A549 treated with CORT108297 at 1 μM for 4 hours (cell line): ENCODE measurements at places on chromosomes 6 and 20. TPM values are rescaled to one million over a fixed set of nuclear protein-coding genes. Genes with fewer than 3 reads are reported as not detected.

The C6orf58 gene
- 0.13 to 0.24 TPM (median 0.15 TPM) in 5 replicates for total RNA-seq

The HLA-DRB1 gene
- not detected in 5 replicates for total RNA-seq

The FNDC11 gene
- total RNA-seq, result 0.13 to 0.38 TPM (median 0.17 TPM) in 5 replicates

The RPN2 gene
- 249 to 270 TPM (median 262 TPM) in 5 replicates for total RNA-seq

The ABHD16B gene
- not detected in 5 replicates for total RNA-seq

The SLC17A1 gene
- total RNA-seq, result 0.10 TPM in 1 of 5 replicates, not detected in the others

The STMND1 gene
- total RNA-seq, result not detected in 5 replicates

The TBPL1 gene
- 21.5 to 26.8 TPM (median 26.6 TPM) in 5 replicates for total RNA-seq

The ANKRD60 gene
- not detected in 5 replicates for total RNA-seq

The C20orf204 gene
- 0.20 to 0.62 TPM (median 0.50 TPM) in 5 replicates for total RNA-seq

The VEGFA gene
- 27.9 to 37.4 TPM (median 34.9 TPM) in 5 replicates for total RNA-seq

The RBM12 gene
- 70.5 to 89.1 TPM (median 82.9 TPM) in 5 replicates for total RNA-seq

The XRN2 gene
- 89.2 to 119 TPM (median 99.0 TPM) in 5 replicates for total RNA-seq

The OR2J3 gene
- not detected in 5 replicates for total RNA-seq

The TMEM151B gene
- 0.02 to 0.06 TPM (median 0.04 TPM) in 4 of 5 replicates, not detected in the other for total RNA-seq

The RAD21L1 gene
- total RNA-seq, result 0.09 TPM in 1 of 5 replicates, not detected in the others
